ENCODE measurements at places on chromosomes 1 and 21.

DNA sequence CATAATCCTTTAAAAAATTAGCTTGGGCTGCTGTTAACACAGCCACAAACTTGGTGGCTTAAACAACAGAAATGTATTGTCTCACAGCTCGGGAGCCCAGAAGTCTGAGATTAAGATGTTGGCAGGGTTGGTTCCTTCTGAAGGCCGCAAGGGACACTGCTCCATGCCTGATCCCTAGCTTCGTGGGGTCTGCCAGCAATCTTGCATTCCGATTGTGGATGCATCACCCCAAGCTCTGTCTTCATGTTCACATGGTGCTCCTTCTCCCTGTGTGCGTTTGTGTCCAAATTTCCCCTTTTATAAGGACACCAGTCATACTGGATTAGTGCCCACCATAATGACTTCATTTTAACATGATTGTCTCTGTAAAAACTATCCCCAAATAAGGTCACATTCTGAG is 5.0 kb upstream of the HHIPL2 start:
- no peak for DNase-seq

GRCh38 chr1:38360807-38361206 is 314.2 kb upstream of the POU3F1 start:
- no peak for DNase-seq

- DNase-seq = no peak
Measured at GRCh38 chr1:243727503-243728203, 122.4 kb downstream of the AKT3 start.

DNA sequence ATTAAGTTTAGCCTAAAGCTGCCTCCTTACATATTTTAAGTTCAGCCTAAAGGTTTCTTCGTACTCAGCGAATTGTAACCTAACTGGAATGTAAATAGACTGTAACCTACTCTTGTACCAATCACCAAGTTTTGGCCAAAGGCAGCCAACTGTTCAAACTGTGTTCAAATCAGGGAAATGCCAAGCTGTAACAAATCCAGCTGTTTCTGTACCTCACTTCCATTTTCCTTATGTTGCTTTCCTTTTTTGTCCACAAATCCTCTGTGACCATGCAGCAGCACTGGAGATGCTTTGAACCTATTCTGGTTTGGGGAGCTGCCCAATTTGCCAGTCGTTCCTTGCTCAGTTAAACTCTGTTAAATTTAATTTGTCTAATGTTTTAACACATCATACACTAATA is 3.2 kb upstream of the APOBEC4 start:
- DNase-seq = no peak

- no peak for DNase-seq
Measured at GRCh38 chr1:8671306-8671917, 146.0 kb downstream of the RERE start.

DNA sequence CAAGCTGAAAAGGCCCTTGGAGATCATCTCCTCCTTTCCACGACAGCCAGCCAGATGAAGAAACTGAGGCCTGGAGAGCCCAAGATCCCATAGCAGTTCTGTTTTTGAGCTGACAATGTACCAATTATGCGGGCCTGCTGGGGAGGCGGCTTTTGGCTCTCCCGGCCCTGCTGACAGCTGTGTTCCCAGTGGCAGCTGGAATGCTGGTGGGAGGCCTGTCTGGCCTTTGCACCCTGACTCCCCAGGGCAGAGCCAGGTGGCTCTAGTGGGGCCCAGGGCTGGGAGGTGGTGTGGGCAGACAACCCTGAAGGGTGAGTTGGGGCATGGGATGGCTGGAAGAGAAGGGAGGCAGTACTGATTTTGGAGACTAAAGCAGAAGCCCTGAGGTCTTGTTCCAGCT is 30.7 kb upstream of the WASF2 start:
- DNase-seq = no peak

GRCh38 chr1:45922374-45922773 is 119.0 kb downstream of the MAST2 start:
- no peak for DNase-seq

GRCh38 chr1:47592296-47593012 is 154.6 kb downstream of the FOXD2 start:
- DNase-seq = no peak

DNA sequence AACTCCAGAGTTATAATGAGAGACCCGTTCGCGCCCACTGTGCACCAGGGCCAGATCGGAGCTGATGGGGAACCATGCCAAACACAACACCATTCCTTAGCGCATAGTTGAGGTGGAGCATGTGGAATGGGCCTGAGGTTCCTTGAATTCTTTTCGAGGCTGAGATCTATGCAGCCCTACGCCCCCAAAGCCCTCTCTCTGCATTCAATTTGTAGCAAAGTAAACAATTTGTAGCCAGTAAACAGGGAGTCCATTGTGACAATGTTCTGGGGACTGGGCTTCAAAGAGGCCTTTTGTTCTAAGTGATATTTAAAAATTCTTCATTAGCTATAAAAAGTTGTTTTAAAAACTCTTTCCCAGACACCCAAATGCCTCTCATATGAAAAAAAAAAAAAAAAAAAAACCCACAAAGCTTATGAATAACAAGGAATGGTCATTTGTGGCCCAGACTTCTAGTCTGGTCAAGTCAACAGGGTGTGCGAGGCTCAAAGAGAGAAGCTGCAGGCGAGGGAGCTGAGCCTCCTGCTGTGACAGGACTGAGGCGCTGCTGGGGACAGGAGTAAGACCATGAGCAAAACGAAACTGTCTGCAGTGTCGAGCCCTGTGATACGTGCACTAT is 30.6 kb upstream of the KCNE2 start:
- no peak for DNase-seq

DNA sequence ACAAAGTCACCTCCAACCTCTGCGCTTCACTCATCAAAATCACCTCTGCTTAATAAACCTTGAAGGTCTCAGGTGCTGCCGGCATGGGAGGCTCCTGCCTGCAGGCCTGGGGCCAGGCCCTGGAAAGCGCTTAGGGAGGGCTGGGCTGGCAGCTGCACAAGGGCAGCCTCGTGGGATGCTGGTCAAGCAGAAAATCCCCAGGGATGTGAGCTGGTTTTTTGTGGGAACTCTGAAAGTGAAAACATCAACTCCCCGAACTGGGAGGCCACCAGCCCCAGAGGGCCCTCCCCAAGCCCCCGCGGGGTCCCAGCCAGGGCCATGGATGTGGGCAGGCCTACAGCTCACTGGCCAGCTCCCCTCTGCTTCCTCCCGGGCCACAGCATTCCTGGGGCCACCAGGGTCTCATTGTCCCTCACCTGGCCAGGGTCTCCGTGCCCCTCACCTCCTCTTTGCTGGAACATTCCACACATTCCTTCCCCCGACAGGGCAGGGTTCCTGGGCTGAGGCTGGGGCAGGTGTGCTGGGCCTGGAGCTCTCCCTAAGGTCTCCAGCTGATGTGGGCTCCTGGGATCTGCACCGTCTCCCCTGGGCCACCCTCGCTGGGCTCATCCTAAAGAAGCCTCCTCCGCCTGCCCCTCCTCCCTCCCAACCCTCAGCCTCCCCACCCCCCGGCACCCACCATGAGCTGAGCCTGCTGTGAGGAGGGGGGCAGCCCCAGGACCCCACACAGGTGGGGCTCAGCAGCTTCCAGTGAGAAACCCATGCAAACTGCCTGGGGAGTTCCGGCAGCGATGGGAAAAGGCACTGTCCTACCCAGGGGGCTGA is 36.0 kb upstream of the POFUT2 start:
- no peak for DNase-seq

- no peak for DNase-seq
Measured at GRCh38 chr1:76006234-76006633, 68.3 kb upstream of the ST6GALNAC3 start.

GRCh38 chr1:27772036-27772931 is 735 bp upstream of the STX12 start:
- DNase-seq = no peak

GRCh38 chr1:243312952-243313634 is 57.3 kb downstream of the SDCCAG8 start:
- no peak for DNase-seq

DNA sequence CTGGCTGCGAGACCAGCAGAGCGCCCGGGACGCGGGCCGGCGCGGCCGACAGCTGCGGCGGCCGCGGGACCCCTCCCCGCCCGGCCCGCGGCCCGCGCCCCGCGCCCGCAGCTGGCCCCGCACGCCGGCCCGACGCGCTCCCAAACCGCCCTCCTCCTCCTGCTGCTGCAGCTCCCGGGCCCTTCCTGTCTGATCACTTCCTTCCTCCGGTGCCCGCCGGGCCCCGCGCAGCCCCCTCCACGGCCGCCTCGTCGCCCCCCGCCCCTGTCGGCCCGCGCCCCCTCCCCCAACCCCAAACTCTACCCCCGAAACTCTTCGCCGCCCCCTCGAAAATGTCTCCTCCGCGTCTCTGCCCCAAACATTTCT is 594 bp downstream of the LUZP1 start:
- no peak for DNase-seq

- DNase-seq = no peak
Measured at GRCh38 chr1:38291906-38292521, 245.4 kb upstream of the POU3F1 start.

- no peak for DNase-seq
Measured at GRCh38 chr1:44390277-44390676, 14.8 kb upstream of the RNF220 start.

DNA sequence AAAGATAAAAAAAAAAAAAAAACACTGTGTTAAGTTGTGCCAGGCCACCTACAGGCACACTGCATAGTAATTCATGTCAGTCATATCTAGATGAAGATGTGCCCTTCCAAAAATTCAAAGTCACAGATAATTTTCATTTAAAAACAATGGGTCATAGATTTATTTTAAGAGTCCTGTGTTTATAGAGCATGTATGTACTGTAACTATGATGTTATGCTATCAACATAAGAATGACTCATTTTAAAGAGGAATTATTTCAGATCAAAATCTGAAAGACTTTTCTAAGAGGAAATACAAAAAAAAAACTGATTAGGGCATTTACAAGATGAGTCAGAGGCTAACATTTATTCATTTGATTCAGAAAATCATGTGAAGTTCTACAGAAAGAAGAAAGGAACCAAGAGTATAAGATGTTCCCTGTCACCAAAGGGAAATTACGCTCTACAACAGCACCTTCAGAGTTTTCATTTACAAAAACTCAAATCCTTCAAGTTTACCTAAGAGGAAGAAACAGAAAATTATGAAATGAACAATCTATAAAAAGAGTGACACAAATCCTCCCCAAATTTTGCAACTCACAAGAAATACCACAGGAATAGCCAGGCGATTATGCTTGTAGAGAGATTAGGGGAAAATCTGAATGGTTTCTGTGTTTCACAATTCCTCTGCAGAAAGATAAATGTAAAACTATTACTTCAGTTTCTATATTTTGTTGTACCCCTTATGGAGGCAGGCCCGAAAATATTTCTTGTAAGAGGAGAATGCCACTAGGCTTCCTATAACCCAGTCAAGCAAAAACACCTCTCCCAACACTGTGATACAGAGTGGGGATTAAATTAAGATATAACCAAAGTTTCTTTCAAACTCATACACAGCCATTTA is 13.8 kb downstream of the TP53BP2 start:
- DNase-seq = no peak

DNA sequence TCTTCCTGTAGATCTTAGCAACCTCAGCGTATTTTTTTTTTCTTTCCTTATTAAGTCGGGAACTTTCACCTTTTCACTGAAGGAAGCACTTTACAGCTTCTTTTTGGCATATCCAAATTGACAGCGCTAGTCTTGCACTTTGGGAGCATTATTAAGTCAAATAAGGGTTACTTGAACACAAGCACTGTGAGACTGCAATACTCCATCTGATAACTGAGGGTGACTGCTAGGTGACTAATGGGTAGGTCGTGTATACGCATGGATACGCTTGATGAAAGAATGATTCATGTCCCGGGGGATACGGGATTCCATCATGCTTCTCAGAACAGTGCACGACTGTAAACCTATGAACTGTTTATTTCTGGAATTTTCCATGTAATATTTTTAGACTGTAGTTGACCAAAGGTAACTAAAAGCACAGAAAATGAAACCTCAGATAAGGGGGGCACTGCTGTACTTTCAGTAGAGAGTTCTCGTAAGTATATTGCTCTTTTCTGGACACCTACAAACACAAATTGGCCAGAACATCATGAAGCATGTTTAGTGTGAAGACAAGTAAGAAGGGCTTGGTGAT is 364.7 kb downstream of the SMYD3 start:
- no peak for DNase-seq

GRCh38 chr1:156814571-156815260 is 1.9 kb downstream of the SH2D2A start:
- DNase-seq = no peak

All from amygdala (tissue), 56 donors.